ENCODE measurements at places on chromosomes 2 and 18. TPM values are rescaled to one million over a fixed set of nuclear protein-coding genes. Genes with fewer than 3 reads are reported as not detected.

Gene REG3G
- not detected for total RNA-seq

Gene ANKRD29
- 3.9 TPM for total RNA-seq

Gene STARD6
- total RNA-seq, result not detected

GRCh38 chr18:73613706-73614340 lies 533.8 kb downstream of the FBXO15 start:
- no peaks in the 10 kb centered on the region for H3K27me3 ChIP-seq
- no peaks in the 10 kb centered on the region for H3K36me3 ChIP-seq
- no peak for DNase-seq
- no peak overlapping the region for H3K27ac ChIP-seq

GRCh38 chr2:1993711-1994682 lies 249.7 kb upstream of the PXDN start:
- no peaks in the 10 kb centered on the region for H3K4me1 ChIP-seq
- H3K36me3 ChIP-seq, result no peaks in the 10 kb centered on the region
- no peak overlapping the region for H3K27ac ChIP-seq
- no peak for DNase-seq
- peaks cover 36% of the 10 kb centered on the region for H3K27me3 ChIP-seq

DNA sequence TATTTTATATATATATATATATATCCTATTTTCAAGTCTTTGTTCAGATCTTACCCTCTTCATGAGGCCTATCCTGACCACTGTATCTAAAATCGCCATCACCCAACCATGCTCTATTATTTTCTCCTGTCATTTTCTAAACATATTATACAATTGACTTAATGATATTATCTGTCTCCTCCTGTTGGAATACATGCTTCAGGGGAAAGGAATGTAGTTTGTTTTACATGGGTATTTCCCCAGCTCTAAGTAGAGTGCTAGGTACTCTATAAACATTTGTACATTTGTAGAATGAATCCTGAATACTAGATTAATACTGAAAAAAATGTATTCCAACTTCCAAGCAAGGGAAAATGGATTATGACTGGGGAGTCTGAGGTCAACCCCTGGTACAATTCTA lies 26.2 kb downstream of the TTC21B start:
- DNase-seq, result no peak
- no peaks in the 10 kb centered on the region for H3K4me1 ChIP-seq
- peaks cover 54% of the 10 kb centered on the region for H3K36me3 ChIP-seq
- no peaks in the 10 kb centered on the region for H3K27me3 ChIP-seq

GRCh38 chr2:210456571-210456970 lies 20.0 kb downstream of the LANCL1 start:
- no peaks in the 10 kb centered on the region for H3K4me1 ChIP-seq
- no peaks in the 10 kb centered on the region for H3K27me3 ChIP-seq
- no peak for DNase-seq
- H3K36me3 ChIP-seq, result peaks cover 34% of the 10 kb centered on the region
- no peak overlapping the region for H3K27ac ChIP-seq

- H3K27me3 ChIP-seq, result no peaks in the 10 kb centered on the region
- H3K36me3 ChIP-seq, result no peaks in the 10 kb centered on the region
- H3K4me3 ChIP-seq, result no peak overlapping the region
- peaks cover 11% of the 10 kb centered on the region for H3K4me1 ChIP-seq
Measured at GRCh38 chr2:25996844-25997243, 14.5 kb upstream of the KIF3C start.

- no peaks in the 10 kb centered on the region for H3K36me3 ChIP-seq
- no peaks in the 10 kb centered on the region for H3K27me3 ChIP-seq
- peaks cover 8% of the 10 kb centered on the region for H3K4me1 ChIP-seq
- no peak overlapping the region for H3K4me3 ChIP-seq
Measured at GRCh38 chr2:211468877-211469663, 912.7 kb downstream of the CPS1 start.
